ENCODE measurements at places on chromosomes 7 and 10. TPM values are rescaled to one million over a fixed set of nuclear protein-coding genes. Genes with fewer than 3 reads are reported as not detected.

Gene COL28A1
- polyA plus RNA-seq: not detected

Gene FLNC
- polyA plus RNA-seq: not detected

Gene SPDYE1
- polyA plus RNA-seq: 0.17 TPM

Gene ZNF92
- 25.8 TPM for polyA plus RNA-seq

Gene NEUROD6
- polyA plus RNA-seq: not detected

Gene ZP3
- 1.6 TPM for polyA plus RNA-seq

Gene NRP1
- not detected for polyA plus RNA-seq

Gene SNX8
- 9.5 TPM for polyA plus RNA-seq

Gene BHLHA15
- not detected for polyA plus RNA-seq

Gene SMURF1
- polyA plus RNA-seq: 2.1 TPM

Gene WBP1L
- 28.2 TPM for polyA plus RNA-seq

Gene JCAD
- not detected for polyA plus RNA-seq

Gene SPDYE8
- polyA plus RNA-seq: not detected

Gene FXYD4
- not detected for polyA plus RNA-seq
